ENCODE measurements at places on chromosomes 6 and 20.

GRCh38 chr6:33954453-33954852 lies 150.7 kb upstream of the MLN start:
- H3K4me1 ChIP-seq, result peaks cover 24% of the 10 kb centered on the region
- H3K36me3 ChIP-seq, result peaks cover 3% of the 10 kb centered on the region
- H3K4me3 ChIP-seq, result no peak overlapping the region
- DNase-seq, result no peak
- peaks cover 29% of the 10 kb centered on the region for H3K27me3 ChIP-seq

GRCh38 chr20:51510169-51510568 lies 32.4 kb downstream of the NFATC2 start:
- H3K27ac ChIP-seq, result peak overlapping the region; percentile 61
- H3K27me3 ChIP-seq, result no peaks in the 10 kb centered on the region
- no peak overlapping the region for H3K4me3 ChIP-seq
- no peak for DNase-seq

- no peaks in the 10 kb centered on the region for H3K36me3 ChIP-seq
- no peak overlapping the region for H3K4me3 ChIP-seq
- H3K27me3 ChIP-seq, result peaks cover 71% of the 10 kb centered on the region
- no peak overlapping the region for H3K27ac ChIP-seq
Measured at GRCh38 chr6:39369987-39370386, 47.5 kb upstream of the KCNK16 start.

DNA sequence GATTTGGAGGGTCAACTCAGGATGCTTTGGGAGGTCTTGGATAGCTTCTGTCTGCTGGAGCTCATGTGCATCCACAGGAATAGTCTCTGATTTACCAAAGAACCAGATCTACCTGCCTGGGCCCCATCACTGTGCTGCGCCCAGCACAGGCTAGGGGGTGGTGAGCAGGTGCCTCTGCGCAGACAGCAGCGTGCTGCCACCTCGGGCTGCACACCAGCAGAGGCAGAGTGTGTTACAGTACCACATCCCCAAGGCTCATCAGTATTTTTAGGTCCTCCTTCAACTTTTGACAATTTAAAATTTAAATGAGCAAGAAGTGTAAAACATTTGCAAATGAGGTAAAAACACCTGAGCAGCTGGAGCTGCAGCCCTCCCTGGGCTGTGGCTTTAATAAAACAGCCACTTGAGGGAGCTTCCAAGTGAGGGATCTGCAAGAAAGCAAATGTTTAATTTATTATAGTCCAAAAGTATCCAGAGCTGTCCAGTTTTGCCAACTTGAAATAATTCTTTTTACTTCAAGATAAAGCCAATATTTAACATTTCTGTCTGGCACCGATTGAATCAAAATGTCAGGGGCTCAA lies 324.9 kb downstream of the ZFAND3 start:
- H3K27me3 ChIP-seq, result no peaks in the 10 kb centered on the region
- no peak overlapping the region for H3K4me3 ChIP-seq
- H3K36me3 ChIP-seq, result peaks cover 26% of the 10 kb centered on the region
- DNase-seq, result no peak
- H3K4me1 ChIP-seq, result peaks cover 32% of the 10 kb centered on the region

DNA sequence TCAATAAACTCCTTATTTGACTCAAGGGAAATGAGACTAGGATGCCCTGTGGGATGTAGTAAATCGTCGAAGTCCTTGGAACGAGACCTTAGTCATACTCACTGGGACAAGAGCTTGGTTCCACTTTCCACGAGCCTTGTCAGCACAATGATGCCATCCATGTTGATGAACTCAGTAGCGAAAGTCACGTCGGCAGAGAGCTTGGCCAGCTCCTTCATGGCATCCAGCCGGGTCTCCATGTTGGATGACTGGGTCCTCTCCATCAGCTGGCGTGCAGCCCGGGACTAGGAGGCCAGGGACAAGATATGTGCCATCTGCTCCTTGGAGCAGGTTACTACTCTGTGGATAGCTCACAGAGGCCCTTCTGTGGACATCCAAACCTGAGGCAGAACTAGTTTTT lies 17.5 kb downstream of the ELMO2 start:
- H3K4me3 ChIP-seq, result no peak overlapping the region
- H3K27ac ChIP-seq, result no peak overlapping the region
- peaks cover 14% of the 10 kb centered on the region for H3K4me1 ChIP-seq
- H3K27me3 ChIP-seq, result no peaks in the 10 kb centered on the region
- peaks cover 81% of the 10 kb centered on the region for H3K36me3 ChIP-seq

DNA sequence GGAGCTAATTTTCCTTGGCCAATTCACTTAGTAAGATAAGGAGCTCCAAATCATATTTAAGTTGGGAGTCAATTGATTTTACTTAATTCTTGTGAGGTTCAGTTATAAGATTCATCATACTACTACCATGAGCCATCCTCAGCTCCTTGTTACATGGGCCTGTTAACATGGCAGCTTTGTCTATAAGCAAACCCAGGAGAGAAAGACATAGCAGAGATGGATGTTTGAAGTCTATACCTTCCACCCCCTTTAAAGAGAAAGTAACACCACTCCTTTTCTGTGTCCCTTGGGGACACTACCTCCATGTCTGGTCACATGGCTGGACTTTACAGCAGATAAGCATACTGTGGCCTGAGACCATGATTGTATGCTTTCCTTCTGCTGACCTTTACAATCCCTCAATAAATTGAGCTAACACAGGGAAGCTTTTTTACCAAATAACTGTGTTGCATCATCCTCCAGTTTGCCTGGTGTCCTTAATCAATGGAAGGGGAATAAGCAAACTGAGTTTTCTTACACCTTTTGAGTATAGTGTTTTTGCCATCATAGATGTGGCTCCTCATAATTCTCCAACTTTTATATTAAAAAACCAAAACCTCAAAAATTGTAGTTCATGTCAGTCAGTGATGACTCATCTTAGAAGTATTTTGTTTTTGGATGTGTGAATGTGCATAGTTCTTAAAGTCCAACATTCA lies 9.8 kb upstream of the ZNFX1 start:
- no peak overlapping the region for H3K4me3 ChIP-seq
- peak overlapping the region; percentile 94 for H3K27ac ChIP-seq
- H3K36me3 ChIP-seq, result peaks cover 90% of the 10 kb centered on the region

DNA sequence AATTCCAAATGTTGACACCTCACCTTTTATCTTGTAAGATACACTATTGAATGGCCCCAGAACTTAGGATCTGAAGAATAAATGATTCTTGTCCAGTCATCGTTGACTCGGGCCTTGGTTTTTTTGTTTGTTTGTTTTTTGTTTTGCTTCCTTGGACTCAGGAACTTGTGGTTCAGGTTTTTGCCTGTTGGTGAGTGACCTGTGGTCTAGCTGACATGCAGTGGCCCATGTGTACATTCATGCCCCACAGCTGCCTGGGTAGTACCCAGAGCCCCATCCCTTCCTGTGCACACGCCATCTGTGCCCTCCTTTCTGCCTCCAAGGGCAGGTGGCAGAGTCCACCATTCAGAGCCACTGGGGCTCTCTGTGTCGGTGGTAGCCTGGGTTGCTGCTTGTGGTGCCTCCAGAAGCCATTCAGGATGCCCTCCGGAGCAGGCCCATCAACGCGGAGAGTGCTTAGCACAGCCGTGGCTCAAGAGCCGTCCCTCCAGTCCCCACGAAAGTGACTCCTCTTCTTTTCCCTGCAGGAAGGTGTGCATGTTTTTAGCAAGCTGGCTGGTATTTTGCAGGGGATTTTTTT lies 85.9 kb downstream of the SYNJ2 start:
- H3K27me3 ChIP-seq, result no peaks in the 10 kb centered on the region
- peaks cover 3% of the 10 kb centered on the region for H3K36me3 ChIP-seq
- DNase-seq, result no peak

- no peaks in the 10 kb centered on the region for H3K36me3 ChIP-seq
- no peak for DNase-seq
- no peaks in the 10 kb centered on the region for H3K27me3 ChIP-seq
- H3K4me3 ChIP-seq, result no peak overlapping the region
Measured at GRCh38 chr6:92196325-92196724, 1223.0 kb downstream of the EPHA7 start.

DNA sequence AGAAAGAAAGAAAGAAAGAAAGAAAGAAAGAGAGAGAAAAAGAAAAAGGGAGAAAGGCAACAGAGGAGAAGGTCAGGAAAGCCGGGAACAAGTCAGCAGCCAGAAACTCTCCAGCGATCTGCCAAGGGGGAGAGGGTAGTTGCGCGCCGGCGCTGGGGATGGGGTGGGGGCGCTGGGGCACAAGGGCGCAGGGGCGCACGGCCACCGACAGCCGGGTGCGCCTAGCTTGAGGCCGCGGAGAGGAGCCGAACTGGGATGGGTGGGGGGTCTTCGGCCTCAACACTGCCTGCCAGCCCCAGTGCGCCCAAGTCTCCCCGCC lies 533 bp upstream of the RSPO3 start:
- H3K36me3 ChIP-seq, result peaks cover 3% of the 10 kb centered on the region
- H3K27me3 ChIP-seq, result peaks cover 58% of the 10 kb centered on the region
- DNase-seq, result no peak
- peaks cover 12% of the 10 kb centered on the region for H3K4me1 ChIP-seq

DNA sequence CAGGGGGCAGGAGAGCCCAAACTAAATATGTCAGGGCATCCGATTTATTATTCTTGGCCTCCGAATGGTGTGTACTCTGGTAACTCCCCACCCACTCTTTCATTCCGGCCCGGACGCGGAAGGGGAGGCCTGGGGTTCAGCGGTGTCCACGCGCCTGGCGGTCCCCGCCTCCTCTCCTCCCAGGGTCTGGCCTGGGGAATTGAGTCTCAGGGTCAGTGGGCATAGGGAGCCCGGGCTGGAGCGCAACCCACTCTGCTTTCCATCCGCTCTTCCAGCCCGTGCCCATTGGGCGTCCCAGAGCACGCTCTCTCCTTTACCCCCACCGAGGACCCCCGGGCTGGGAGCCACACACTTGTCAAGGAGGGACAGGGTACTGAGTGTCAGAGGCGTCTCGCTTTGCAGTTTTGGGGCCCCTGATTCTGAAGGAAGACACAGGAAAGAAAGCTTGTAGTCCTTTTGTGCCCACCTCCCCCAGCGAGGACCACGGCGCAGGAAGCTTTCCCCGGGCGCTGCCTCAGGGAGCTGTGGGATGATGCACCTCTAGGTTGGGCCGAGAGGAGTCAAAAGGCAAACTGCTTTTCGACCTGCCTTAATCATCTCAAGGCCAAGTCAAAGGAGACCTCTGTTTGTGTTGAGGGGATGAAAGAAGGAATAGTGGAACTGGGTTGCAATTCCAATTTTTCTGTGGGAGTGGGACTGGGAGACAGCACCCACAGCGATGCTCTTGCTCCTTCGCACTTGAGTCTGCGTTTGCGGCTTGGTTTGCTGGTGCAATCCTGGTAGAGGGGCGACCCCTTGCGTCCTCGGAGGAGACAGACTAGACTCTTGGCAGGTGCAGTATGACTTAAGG lies 2.5 kb downstream of the RSPO3 start:
- peak; percentile 15 for DNase-seq
- H3K27me3 ChIP-seq, result peaks cover 70% of the 10 kb centered on the region
- no peak overlapping the region for H3K27ac ChIP-seq
- H3K4me3 ChIP-seq, result peak overlapping the region; percentile 13

DNA sequence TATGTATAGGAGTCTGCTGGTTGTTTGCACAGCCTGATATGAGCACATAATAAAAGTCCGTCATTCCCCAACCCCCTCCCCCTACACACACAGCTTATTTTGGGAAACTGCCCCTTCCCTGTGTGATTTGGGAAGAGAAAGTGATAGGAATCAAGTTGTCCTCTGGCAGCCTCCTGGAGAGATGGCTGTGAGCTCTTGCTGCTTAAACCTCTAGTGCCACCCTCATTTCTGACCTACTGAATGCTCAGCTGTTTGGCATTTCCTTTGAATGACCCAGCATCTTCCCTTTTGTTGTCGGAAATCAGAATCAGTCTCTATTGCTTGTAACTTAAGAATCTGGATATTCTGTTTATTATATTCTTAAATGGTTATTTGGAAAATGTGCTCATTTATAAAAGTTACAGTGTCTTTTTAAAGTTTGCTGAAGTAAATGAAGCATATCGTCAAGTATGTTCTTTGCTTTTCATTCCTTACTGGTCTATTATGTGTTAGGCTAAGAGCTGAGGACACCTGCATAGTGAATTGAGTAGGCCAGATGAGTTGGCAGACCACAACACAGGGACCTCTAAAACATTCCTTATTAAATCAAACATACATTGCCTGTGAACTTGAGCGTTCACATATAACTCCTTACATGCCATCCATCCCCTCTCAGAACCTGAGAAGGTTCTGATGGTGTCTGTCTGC lies 5.5 kb downstream of the RWDD2A start:
- no peak overlapping the region for H3K4me3 ChIP-seq
- peak overlapping the region; percentile 29 for H3K27ac ChIP-seq
- H3K27me3 ChIP-seq, result no peaks in the 10 kb centered on the region
- peaks cover 8% of the 10 kb centered on the region for H3K4me1 ChIP-seq

DNA sequence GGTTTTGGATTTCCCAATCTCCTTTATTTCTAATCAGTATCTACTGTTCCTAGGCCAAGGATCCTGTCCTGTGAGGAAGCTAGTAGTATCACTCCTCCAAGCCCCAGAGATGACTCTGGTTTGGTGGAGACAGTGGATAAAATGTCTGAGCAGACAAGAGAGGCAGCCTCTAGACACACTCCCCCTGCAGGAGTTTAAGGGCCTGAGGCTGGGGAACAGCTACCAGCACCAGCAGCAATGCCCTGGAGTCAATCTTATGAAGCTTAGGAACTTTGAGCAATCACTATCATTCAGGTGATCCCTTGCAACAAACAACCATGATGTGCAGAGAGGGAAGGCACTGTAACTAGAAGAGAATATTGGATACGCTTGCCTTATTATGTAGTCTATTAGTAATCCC lies 384.7 kb upstream of the ID4 start:
- no peak for DNase-seq
- no peaks in the 10 kb centered on the region for H3K4me1 ChIP-seq
- H3K27ac ChIP-seq, result no peak overlapping the region
- H3K27me3 ChIP-seq, result no peaks in the 10 kb centered on the region
- H3K4me3 ChIP-seq, result no peak overlapping the region

DNA sequence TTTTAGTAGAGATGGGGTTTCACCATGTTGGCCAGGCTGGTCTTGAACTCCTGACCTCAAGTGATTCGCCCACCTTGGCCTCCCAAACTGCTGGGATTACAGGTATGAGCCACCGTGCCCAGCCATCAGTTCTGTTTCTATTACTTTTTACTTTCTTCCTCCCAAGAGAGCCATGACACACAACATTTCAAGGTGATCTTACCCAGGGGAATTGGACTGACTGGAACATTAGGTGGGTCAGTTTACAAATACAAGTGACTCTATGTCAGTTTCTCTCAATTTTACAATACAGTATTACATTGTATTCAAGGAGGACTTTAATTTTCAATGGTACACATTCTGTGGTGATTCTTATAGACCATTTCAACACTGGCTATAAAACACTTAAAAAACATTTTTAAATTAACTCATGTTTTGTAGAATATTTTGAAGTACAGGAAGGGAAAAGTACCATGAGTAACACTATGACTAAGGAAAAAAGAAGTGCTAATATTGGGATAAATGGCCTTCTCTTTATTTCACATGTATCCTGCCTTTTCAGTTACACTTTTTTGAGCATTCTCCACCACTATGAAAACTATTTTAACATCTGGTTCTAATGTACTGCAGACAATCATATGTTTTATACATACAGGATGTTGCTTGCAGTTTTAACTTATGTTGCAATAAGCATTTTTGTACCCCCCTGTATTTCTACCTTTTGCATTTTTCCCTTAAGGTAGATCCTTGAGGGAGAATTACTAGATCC lies 8.4 kb downstream of the TPBG start:
- H3K27me3 ChIP-seq, result no peaks in the 10 kb centered on the region
- no peaks in the 10 kb centered on the region for H3K36me3 ChIP-seq
- no peak for DNase-seq
- no peaks in the 10 kb centered on the region for H3K4me1 ChIP-seq
- no peak overlapping the region for H3K4me3 ChIP-seq

- H3K4me3 ChIP-seq, result no peak overlapping the region
- peaks cover 22% of the 10 kb centered on the region for H3K4me1 ChIP-seq
- peaks cover 71% of the 10 kb centered on the region for H3K36me3 ChIP-seq
- H3K27me3 ChIP-seq, result no peaks in the 10 kb centered on the region
Measured at GRCh38 chr20:62941792-62942191, 3.8 kb downstream of the GID8 start.

Measured in effector memory CD8-positive, alpha-beta T cell (primary cell).